ENCODE measurements at places on chromosomes 5 and 9.

GRCh38 chr9:68966496-68966944, 47.4 kb downstream of the PRKACG start:
- DNase-seq: no peak

DNA sequence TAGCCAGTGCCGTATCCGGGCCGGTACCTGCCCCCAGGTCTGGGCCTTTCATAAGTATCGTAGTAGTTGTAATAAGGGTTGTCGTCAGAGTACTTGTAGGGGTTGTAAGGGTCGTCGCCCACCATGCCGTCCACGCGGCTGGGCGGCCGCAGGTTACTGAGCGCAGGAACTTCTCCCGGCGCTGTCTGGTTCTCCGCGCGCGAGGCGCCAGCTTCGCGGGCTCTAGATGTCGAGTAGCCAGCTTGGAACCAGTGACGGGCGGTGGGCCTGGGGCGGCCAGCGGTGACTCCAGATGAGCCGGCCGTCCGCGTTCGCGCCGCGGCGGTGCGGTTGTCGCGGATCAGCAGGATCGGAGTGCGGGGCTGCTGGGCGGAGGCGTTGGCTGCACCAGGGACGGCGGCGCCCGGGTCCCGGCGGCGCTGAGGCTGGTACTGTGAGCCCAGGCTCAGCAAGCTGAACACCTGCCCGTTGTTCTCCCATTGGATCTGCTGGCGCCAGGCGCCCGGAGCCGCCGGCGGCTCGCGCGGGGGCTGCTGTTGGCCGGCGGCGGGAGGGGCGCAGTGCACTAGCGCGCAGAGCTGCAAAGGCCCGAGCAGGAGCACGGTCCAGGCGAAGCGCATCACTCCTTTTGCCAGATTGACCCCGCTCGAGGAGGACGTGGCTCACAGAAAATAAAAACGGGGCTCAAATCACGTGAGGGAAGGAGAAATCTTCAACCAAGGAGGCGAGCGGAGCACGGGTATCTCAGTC, 518 bp downstream of the LOX start:
- DNase-seq: no peak

DNA sequence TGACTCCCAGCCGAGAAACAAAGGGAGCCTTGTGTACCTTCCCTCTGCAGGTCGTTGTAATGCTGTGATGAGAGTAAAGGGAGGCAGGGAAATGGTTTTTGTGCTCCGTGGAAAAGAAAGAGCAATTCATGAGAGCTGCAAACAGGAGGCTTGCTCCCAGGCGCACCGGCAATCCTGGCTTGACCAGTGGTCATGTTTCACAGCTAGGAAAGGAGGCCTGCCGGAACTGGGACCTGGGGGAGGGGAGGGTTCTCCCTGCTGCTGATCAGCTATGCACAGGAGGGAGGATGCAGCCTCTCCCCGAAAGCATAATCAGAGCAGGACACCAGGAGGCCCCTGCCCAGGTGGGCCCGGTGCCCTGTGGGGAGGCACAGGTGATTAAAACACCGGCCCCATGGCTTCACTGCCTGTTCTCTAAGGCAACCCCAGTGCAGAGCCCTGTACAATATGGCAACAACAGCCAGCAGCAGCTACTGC, 131.3 kb downstream of the ZDHHC21 start:
- no peak for DNase-seq

GRCh38 chr5:108398964-108399363, 17.1 kb upstream of the FBXL17 start:
- no peak for DNase-seq

GRCh38 chr9:78879324-78880100, 582.6 kb downstream of the PSAT1 start:
- no peak for DNase-seq

DNA sequence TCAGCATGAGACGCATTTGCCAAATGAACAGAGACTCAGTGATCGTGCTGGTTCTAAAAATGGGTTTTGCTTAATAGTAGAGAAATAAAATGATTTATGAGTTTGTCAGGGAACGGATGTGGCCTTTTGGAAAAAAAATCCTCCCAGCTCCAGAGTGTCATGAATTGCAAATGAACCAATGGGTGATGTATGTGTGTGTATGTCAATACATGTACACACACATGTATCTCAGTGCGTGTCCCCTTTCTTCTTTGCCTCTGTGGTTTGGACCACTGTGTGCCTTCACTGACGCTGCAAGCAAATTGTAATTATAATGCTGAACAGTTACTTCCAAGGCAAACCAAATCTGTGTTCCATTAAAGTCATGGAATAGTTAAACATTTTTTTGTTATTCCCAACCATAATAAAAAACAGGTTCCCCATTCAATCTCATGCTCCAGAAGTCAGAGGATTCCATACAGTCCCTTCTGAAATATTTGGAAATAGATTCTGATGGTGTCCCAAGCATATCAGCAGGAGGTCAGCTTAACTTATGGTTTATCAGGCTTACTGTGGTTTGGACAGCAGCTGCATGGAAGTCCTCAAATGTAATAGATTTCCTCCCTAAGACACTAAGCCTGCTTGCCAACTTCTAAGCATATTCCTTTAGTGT, 630.5 kb downstream of the ACTL7B start:
- no peak for DNase-seq

DNA sequence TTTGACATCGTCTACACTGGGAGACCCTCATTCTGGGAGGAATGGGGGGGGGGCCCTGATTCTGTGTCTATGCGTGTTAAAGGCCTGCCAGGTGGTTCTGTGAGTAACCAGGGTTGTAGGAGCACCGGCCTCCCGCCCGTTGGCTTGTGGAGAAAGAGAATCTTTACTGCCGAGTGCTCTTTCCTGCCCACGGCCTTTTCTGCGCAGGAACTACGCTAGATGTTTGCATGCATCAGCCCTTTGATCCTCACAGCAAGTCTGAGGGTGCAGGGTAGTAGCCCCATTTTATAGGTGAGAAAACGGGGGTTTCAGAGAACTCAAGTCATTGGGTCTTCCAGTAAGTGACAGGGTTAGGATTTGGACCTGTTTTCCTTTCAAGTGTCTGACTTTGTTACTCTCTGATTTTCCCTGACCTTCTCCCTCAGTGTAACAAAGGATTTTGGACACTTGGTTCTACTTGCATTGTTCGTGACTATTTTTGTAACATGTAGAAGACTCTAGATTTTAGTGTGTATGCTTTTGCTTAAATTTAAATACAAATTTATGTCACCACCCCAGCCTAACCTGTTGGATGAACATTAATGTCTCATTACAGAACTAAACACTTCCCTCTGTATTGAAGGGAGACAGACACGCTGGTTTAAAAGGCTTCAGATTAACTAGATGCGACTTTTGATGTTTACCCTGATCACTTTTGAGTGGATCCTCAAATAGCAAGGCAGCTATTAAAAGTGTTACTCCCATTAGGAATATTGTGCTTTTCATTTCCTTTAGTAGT, 22.0 kb downstream of the MAST4 start:
- DNase-seq: no peak

- no peak for DNase-seq
These were observed 1.3 kb downstream of the SPATA31E1 start for GRCh38 chr9:87883990-87884389.

DNA sequence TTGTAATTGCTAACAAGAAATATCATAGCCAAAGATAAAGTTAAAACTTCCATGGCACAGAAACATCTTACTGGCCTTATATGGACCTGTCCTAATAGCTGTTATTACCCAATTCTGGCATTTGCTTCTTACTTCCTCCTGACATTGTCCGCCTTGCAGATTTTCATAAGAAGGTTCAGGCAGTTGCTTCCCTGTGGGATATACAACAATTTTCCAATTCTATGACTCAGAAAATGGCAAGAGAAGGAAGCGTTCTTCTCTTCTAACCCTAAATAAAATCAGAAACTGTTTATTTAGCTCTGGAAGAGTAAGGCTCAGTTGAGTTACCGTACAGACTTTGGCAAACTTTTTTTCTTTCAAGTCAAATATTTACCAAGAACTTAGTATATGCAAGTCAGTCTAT, 1.7 kb downstream of the PRKAA1 start:
- no peak for DNase-seq

GRCh38 chr5:129973716-129974426, 69.6 kb downstream of the CHSY3 start:
- no peak for DNase-seq

- no peak for DNase-seq
These were observed 74.9 kb downstream of the FBXL7 start for GRCh38 chr5:15574806-15575325.

Measured in NCI-H187 treated with DMSO at 0.1 percent for 48 hours (cell line).